ENCODE measurements at places on chromosomes 1 and 21.

DNA sequence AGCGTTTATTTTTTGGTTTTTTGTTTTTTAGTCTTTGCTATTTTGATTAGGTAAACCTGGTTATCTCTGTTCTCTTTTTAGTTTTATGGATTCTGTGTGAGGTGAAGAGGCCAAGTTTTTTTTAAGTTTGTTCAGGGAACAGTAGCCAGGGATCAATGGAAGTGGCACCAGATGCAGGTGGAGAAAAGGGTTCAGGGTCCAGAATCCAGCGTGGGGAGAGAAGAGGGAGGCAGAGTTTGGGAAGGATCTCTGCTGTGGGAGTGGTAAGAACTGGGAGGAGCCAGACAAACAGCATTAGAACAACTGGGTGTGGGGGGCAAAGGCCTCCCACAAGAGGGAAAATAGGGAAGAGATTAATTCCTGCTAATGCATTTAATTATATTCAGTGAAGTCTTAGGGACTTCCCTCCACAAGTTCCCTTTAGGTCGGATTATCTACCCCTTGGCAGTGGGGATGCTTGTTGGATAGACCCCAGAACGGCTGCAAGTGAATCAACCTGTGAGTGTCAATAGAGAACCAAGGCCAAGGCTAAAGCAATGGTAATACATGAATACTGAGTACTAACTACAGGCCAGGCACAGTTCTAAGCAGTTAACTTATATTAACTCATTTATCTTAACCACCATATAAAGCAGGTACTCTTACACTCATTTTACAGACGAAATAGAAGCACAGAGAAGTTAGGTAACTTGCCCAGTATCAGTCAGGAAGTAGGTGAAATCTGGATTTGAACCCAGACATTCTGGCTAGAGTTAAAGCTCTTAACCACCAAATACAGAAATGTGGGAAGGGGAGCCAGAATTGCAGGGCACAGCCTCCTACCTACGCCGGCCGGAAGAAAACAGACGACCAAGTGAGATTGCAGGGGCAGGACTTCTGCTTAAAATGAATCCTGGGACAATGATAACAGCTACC, 498 bp downstream of the GNAT2 start:
- DNase-seq, result no peak

- no peak for DNase-seq
Measured at GRCh38 chr21:36549470-36549869, 69.5 kb upstream of the CLDN14 start.

DNA sequence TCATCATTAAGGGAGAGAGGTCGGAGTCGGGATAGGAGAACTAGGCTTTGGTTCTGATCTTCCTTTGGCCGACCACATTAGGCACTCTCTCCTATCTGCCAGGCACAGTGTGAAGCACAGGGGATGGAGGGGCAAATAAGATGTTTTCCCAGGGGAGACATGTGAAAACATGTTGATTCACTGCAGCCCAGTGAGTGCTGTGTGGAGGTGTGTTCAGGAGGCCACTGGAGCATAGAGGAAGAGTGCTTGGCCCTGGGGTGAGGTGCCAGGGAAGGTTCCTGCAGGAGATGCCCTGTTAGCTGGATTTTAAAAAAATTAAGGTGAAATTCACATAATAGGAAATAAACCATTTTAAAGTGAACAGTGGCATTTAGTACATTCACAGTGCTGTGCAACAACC, 3.7 kb downstream of the VANGL2 start:
- DNase-seq, result no peak

GRCh38 chr1:5989731-5990271, 2.4 kb downstream of the NPHP4 start:
- DNase-seq, result no peak

GRCh38 chr1:192277635-192278034, 39.2 kb upstream of the RGS21 start:
- DNase-seq, result no peak

Data from activated CD4-positive, alpha-beta T cell treated with anti-CD3 and anti-CD28 coated beads, Interleukin-2, amount 50 U/mL, for 48 hours (primary cell).